Tibial nerve (tissue), 4 donors: ENCODE measurements at places on chromosomes 2 and 18.

DNA sequence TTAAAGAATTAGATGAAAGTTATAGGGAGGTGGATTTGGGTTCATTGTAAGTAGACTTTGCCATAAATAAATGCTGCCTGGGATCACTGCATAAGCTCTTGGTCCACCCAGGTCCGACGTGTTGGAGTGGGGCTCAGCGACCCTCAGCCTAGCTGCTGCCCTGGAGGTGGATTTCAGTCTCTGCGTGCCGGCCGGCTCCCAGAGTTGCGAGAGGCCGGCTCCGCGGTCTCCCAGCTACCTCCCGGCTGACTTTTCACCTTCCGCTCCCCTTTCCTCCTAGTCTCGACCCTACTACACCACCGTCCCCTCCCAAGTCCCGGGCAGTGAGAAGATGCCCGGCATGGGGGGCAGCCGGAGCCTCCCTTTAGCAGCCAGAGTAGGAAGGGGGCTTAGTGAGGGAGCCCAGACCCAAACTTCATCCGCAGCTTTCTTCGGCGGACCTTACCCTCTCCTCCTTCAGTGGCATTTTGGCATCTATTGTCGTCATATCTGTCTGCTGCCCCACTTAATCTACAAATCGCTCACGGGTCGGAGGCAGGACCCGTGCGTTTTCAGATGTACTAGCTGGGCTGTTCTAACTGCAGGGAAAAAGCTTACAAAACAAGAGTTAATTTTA is 8.1 kb downstream of the EMX1 start:
- no peak for DNase-seq
- no peaks in the 10 kb centered on the region for H3K36me3 ChIP-seq
- peaks cover 29% of the 10 kb centered on the region for H3K4me1 ChIP-seq
- H3K27me3 ChIP-seq = peaks cover 98% of the 10 kb centered on the region
- H3K4me3 ChIP-seq = no peak overlapping the region
- no peak overlapping the region for H3K27ac ChIP-seq

GRCh38 chr2:207727261-207727660 is 15.8 kb downstream of the CCNYL1 start:
- H3K36me3 ChIP-seq = no peaks in the 10 kb centered on the region
- H3K27ac ChIP-seq = no peak overlapping the region
- H3K27me3 ChIP-seq = no peaks in the 10 kb centered on the region
- DNase-seq = no peak
- no peaks in the 10 kb centered on the region for H3K4me1 ChIP-seq

GRCh38 chr2:207330912-207331311 is 165.2 kb upstream of the KLF7 start:
- no peak overlapping the region for H3K4me3 ChIP-seq
- no peak overlapping the region for H3K27ac ChIP-seq
- no peak for DNase-seq
- H3K4me1 ChIP-seq = no peaks in the 10 kb centered on the region
- no peaks in the 10 kb centered on the region for H3K27me3 ChIP-seq
- H3K36me3 ChIP-seq = no peaks in the 10 kb centered on the region

DNA sequence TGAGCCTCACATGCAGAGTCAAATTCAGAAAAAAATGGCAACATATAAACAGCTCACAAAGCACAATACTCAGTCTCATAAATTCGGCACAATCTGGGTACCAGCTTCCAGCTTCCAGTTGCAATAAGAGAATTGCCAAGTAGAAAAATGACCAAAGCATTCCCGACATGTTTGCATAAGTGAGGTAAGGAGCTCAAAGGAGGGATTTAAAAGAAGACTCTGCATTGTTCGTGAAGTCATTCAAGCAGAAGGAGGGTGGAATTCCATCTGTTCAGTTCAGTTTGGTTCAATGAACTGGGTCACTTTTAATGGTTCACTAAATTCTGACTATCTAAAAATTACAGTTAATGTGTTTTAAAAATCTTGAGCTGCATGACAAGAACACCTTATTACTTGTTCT is 106.7 kb upstream of the KLHL14 start:
- no peaks in the 10 kb centered on the region for H3K4me1 ChIP-seq
- no peak overlapping the region for H3K27ac ChIP-seq
- DNase-seq = no peak
- no peaks in the 10 kb centered on the region for H3K36me3 ChIP-seq
- H3K27me3 ChIP-seq = no peaks in the 10 kb centered on the region

GRCh38 chr2:230130668-230131364 is 62.1 kb upstream of the SLC16A14 start:
- DNase-seq = peak; percentile 25
- no peaks in the 10 kb centered on the region for H3K36me3 ChIP-seq
- peaks cover 8% of the 10 kb centered on the region for H3K4me1 ChIP-seq
- no peak overlapping the region for H3K4me3 ChIP-seq

DNA sequence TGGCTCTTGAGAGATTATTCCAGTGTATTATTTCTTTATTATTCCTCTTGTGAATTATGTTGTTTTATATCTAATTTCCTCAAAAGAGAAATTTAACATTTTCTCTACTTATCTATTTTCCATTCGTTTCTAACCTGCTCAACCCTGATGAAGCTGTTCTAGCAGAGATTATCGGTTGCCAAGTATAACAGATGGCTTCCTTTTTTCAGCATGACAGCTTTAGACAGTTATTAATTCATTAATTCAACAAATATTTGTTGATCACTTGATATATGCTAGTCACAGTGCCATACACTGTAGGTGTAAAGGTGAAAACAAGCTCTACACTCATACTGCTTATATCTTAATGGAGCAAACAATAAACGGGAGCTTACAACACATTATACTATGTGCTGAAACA is 137.9 kb upstream of the UBE2E3 start:
- no peak overlapping the region for H3K27ac ChIP-seq
- H3K4me3 ChIP-seq = no peak overlapping the region
- no peaks in the 10 kb centered on the region for H3K4me1 ChIP-seq
- no peaks in the 10 kb centered on the region for H3K36me3 ChIP-seq

DNA sequence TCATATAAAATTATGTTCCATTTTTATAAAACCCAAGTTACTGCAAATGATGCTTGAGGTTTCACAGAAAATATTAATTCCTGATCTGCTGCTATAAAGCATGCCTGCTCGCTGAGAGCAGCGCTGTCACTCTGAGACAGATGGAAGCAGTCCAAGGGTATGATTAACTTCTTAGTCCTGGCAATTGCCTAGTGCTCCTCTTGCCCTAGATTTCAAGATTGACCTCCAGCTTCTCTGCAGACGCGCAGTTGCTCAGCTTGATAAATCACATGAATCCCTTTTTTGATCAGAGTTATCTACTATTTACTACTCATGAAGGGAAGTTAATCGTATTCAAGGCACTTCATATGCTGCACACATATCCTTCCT is 154.6 kb upstream of the REV1 start:
- DNase-seq = no peak
- H3K27me3 ChIP-seq = no peaks in the 10 kb centered on the region
- H3K4me3 ChIP-seq = no peak overlapping the region
- H3K4me1 ChIP-seq = peaks cover 29% of the 10 kb centered on the region

GRCh38 chr2:5412001-5412400 is 280.2 kb upstream of the SOX11 start:
- no peaks in the 10 kb centered on the region for H3K4me1 ChIP-seq
- H3K27me3 ChIP-seq = no peaks in the 10 kb centered on the region
- H3K27ac ChIP-seq = no peak overlapping the region
- H3K36me3 ChIP-seq = no peaks in the 10 kb centered on the region
- DNase-seq = no peak

DNA sequence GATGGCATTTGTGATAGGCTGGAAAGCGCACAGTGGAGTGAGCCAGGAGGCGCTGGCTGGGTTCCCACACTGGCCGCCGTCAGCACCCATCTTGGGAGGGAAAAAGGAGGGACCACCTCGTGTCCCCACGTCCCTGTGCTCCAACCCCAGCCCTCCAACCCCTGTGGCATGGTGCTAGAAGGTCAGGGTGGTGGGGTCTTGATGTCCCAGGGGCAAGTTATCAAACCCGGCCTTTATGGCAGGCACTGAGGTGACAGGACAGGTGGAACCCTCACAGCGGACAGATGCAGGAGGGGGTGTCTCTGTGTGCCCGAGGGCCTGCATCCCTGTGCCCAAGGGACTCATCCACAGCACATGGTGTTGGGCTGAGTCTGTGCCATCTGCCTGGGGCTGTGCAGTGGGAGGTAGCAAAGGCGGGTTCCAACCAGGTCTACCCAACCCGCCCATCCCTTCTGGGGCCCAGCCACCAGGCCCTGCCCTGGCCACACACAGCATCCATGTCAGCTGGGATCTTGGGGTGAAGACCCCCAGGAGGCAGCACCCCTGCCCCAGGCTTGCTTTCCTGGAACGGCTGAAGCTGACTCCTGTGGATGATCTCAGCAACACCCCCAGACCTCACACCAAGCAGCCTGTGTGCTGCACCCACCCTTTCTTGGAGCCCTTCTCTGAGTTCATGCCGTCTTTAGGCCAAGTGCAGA is 246.1 kb downstream of the NDUFA10 start:
- H3K36me3 ChIP-seq = no peaks in the 10 kb centered on the region
- no peak for DNase-seq
- H3K4me1 ChIP-seq = no peaks in the 10 kb centered on the region
- no peak overlapping the region for H3K4me3 ChIP-seq
- no peaks in the 10 kb centered on the region for H3K27me3 ChIP-seq

DNA sequence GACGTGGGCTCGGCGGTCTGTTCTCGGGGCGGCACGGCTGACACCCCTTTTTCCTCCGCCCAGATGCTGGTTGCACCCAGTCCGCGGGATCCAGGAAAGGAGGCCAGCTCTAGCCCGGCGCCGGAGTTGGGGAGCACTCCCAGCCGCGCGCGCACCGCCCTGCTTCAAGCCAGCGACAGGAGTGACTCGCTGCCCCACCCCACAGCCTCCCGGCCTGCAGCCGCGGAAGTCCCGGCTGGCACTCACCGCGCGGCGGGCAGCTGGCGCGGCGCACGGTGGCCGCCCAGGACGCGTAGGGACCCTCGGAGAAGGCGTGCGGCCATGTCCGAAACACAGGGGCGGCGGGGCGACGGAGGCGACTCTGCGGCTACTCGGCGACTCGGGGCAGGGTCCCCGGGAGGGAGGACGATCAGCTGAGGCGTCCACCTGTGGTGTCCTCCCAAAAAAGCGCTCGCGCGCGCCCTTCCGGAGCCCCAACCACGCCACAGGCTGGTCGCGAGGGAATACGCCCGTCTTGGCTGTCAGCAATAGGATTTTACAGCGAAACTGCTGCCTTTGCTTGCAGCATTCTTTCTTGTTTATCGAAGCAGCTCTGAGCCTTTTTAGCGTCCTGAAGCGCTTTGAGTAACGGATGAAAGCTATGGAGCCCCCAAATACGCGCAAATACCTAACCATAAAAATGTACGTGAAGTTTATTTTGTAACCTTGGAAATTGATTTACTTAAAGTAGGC is at the start of gene ACADL:
Gene ACADL (minus strand): TSS at position 507 of the 732 bp plus-strand sequence. CDS start 184 bp downstream, at position 323.
- H3K4me1 ChIP-seq = peaks cover 30% of the 10 kb centered on the region
- H3K27me3 ChIP-seq = peaks cover 10% of the 10 kb centered on the region
- H3K36me3 ChIP-seq = no peaks in the 10 kb centered on the region
- peak; percentile 63 for DNase-seq
- H3K27ac ChIP-seq = peak within 1 kb of the TSS; percentile 86

DNA sequence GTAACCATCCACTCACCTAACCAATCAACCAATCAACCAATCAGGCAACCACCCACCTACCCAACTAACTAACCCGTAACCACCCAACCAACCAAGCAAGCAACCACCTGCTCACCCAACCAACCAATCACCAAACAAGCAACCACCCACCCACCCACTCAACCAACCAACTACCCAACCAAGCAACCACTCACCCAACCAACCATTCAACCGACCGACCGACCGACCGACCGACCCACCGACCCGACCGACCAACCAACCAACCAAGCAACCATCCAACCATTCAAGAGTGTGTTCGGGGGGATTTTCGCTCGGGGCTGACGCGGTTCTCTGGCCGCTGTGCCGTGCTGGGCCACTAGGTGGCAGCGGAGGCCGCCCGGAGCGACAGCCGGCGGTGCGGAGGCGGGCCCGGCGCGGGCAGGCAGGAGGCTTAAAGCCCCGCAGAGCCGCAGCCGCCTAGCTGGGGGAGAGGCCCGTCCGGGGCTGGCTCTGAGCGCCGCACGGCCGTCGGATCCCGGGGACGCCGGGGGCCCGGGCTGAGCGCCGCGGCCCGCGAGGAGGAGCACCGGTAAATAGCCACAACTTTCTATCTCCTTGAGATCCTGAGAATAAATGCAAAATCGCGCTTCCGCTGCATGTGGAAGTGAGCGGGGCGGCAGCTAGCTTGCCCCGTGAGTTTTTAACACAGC is at the start of gene MC5R:
Gene MC5R (plus strand): TSS at position 443 of the 689 bp plus-strand sequence. CDS start 1,617 bp downstream, outside the sequence.
- no peak within 1 kb of the TSS for H3K27ac ChIP-seq
- DNase-seq = peak; percentile 26
- peaks cover 5% of the 10 kb centered on the region for H3K4me1 ChIP-seq
- H3K36me3 ChIP-seq = no peaks in the 10 kb centered on the region

GRCh38 chr2:168118733-168119514 is 128.5 kb downstream of the STK39 start:
- H3K4me1 ChIP-seq = no peaks in the 10 kb centered on the region
- H3K4me3 ChIP-seq = no peak overlapping the region
- H3K27me3 ChIP-seq = no peaks in the 10 kb centered on the region
- peak; percentile 75 for DNase-seq
- peak overlapping the region; percentile 78 for H3K27ac ChIP-seq
- H3K36me3 ChIP-seq = no peaks in the 10 kb centered on the region

DNA sequence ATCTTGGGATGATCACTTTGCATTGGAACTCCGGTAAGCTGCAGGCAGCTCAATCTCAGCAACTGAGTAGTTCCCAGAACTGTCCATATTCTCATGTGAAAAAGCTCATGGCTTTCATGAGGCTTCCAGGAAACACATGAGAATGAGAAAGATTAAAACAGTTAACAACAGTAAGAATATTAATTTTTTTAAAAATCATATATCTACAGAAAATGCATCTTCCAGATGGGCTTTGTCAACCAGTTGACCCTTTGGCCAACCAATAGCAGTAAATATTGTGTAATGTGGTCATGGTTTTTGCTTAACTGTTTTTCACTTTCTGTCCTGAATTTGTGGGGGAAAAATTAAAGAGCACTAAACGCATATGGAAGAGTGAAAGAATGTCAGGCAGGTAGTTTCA is 131.2 kb upstream of the CCDC195 start:
- H3K27me3 ChIP-seq = no peaks in the 10 kb centered on the region
- H3K36me3 ChIP-seq = no peaks in the 10 kb centered on the region
- no peak overlapping the region for H3K27ac ChIP-seq
- no peak overlapping the region for H3K4me3 ChIP-seq
- DNase-seq = no peak
- H3K4me1 ChIP-seq = peaks cover 10% of the 10 kb centered on the region
